ENCODE measurements at places on chromosomes 16 and 17. TPM values are rescaled to one million over a fixed set of nuclear protein-coding genes. Genes with fewer than 3 reads are reported as not detected.

Gene ACSM2A
- total RNA-seq = 0.13 TPM

Gene KRTAP9-8
- total RNA-seq = not detected

DNA sequence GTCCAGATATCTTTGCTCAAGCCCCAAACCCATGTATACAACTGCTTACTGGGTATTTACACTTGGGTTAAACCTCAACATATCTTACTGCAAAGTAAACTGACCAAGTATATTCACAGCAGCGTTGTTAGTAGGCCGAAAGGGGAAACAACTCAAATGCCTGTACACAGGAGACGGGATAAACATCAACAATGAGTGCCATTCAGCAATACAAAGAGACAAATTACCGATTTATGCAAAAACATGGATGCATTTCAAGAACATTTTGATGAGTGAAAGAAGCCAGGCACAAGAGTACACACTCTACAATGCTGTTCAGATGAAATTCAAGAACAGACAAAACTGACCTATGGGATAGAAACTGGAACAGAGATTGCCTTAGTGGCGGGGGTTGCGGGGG lies 136.3 kb upstream of the CACNG3 start:
- DNase-seq = no peak

GRCh38 chr17:75604034-75604695 lies 16.6 kb downstream of the MYO15B start:
- DNase-seq = no peak

GRCh38 chr16:11009027-11009755 lies 64.8 kb downstream of the CLEC16A start:
- no peak for DNase-seq

DNA sequence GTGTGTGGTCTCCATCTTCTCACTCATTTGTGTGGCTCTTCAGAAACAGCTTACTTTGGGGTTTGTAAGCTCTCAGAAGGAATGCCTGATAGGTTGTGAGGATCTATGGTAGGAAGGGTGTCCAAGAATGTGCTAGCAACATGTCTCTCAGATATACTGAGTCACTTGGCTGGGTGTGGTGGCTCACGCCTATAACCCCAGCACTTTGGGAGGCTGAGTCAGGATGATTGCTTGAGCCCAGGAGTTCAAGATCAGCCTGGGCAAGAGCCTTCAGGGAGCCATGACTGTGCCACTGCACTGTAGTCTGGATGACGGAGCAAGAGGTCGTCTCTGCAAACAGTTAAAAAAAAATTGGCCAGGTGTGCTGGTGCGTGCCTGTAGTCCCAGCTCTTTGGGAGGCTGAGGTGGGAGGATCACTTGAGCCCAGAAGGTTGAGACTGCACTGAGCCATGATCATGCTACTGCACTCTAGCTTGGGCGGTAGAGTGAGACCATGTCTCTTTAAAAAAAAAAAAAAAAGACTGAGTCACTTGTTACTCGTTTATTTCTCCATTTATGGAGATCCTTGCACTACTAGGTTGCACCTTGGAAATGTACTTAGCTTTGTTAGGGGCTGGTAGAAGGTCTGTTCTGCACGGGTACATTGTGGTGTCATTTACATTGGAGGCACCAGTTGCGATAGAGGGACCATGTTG lies 232.0 kb downstream of the SNX29 start:
- DNase-seq = no peak

GRCh38 chr17:17056156-17056539 lies 13.9 kb downstream of the MPRIP start:
- no peak for DNase-seq

GRCh38 chr17:75346906-75347305 lies 57.7 kb upstream of the SLC25A19 start:
- no peak for DNase-seq

- DNase-seq = no peak
These were observed 210.7 kb downstream of the WWOX start for GRCh38 chr16:78310196-78310595.

Gene ABCC11
- not detected for total RNA-seq

Gene TMEM204
- 158 TPM for total RNA-seq

DNA sequence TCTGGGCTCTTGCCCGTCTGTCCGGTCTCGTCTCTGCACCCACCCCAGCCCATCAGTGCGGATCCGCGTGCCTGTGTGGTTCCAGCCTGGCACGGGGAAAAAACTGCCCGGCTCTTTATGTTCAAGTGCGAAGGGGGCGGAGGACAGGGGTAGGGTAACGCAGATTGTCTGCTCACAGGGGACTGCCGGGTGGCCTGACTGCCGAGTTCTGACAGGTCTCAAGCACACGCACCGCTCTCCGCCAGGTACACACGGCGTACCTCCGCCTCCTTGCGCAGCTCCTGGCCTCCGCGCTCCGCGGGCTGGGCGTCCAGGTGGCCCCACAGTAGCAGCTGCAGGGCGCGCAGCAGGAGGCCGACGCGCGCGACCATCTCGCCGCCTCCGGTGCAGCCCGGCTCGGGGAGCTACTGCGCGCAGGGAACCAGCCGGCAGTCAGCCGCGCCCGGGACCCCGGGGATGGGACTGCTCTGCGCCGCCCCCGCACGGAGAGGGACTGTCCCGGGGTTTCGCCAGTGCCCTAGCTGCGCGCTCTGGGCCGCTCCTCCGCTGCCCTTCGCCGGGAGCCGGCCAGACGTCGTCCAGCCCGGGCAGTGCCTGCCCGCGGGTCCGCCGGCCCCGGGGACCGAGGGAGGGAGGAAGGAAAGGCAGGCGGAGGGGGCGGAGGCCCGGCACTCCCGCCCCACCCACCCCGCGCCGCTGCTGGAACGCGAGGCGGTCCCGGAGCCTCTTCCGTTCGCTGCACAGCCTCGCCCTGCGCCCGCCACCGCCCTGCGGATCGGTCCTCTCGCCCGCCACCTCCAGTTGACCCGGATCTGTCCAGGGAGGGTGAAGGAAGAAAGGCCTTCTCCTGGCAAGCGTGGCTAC lies at the start of gene MMP28:
MMP28 (minus strand) TSS at position 635 of the 864 bp plus-strand sequence; CDS start at position 371, 264 bp downstream.
- DNase-seq = peak; percentile 33

DNA sequence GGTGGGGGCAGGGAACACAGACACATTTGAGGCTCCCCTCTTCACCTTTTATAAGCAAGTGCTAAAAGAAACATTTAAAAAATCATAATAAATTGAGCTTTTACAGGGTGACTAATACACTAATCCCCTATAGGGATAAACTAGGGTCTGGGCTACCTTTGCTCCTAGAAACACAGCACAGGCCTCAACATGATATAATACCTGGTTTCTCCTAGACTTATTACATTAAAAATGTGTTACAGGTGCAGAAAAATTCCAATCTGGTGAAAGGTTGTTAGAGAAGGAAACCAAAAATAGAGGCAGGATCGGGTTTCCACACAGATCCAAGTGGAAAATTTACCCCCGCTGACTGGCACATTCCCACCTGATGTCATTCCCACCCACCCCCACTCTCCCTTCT lies 124.7 kb upstream of the NOG start:
- no peak for DNase-seq

GRCh38 chr17:77580531-77581270 lies 377.8 kb upstream of the TNRC6C start:
- DNase-seq = no peak

- DNase-seq = no peak
These were observed 57.5 kb downstream of the CYTH1 start for GRCh38 chr17:78724544-78724943.

- DNase-seq = no peak
These were observed 25.3 kb upstream of the TMEM101 start for GRCh38 chr17:44039829-44040635.

GRCh38 chr16:4016658-4017057 lies 99.6 kb downstream of the ADCY9 start:
- no peak for DNase-seq

GRCh38 chr17:4440690-4441686 lies 7.2 kb downstream of the SPNS3 start:
- no peak for DNase-seq

DNA sequence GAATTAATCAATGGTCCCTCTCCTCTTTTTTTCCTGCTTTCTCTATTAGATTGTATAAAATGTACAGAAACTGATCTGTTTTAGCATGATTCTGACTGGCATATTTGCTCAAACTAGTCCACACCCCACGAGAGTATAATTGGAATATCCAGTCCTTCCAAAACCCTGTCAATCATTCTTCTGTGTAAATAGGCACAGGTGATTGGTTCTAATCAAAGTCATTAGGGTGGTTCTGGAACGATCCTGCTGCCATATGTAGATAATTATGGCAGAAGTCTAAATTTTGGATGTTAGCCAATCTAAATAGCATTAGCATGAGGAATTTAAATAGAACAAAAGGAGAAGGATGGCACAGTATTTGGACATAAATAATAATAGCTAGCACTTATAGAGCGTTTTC lies 165.7 kb downstream of the SHISA6 start:
- no peak for DNase-seq

Gene KIF18B
- 2.3 TPM for total RNA-seq

DNA sequence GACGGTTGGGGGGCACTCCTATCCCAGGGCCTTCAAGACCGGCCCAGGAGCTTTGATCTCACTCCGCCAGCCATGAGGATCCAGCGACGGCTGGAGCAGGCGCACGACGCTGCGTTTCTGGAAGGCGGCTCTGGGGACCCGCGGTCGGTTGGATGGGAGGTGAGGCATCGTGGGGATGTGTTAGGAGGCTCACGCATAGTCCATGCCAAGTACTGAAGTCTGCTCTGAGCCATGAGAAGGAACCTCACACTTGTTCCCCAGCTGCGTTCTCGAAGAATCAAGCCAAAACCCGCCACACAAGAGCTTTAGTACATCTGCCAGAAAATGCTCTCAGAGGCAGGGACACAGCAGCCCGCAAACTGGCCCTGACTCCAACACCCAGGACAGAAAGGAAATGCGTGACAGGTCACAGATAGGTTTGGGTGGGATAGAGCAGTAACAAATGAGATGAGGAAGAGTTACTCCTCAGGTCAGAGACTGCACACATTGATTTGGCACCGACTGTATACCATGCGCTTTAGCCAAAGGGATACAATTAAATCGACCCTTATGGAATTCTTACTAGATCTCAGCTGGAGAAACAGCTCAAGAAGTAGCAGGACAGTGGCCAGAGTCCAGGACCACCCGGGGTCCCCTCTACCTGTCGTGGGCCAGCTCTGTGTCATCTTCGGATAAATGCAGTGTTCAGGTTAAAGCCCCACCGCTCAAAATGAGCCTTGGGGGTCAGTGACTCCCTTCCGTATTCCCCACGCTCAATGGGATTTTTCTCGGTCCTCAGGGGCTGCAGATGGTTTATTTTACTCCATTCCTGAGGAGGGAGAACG lies 6.7 kb upstream of the GSG1L start:
- no peak for DNase-seq

Gene UTS2R
- total RNA-seq = not detected

Gene MYH2
- total RNA-seq = not detected

Gene SEPTIN12
- not detected for total RNA-seq

GRCh38 chr17:2122641-2123302 lies 67.9 kb downstream of the HIC1 start:
- no peak for DNase-seq

GRCh38 chr17:55708175-55708974 lies 14.3 kb downstream of the TMEM100 start:
- DNase-seq = no peak

Gene SLC6A4
- total RNA-seq = 5.8 TPM

GRCh38 chr17:59110973-59111372 lies 4.3 kb upstream of the TRIM37 start:
- DNase-seq = no peak

GRCh38 chr17:36128411-36128978 lies 24.9 kb downstream of the CCL4 start:
- no peak for DNase-seq

DNA sequence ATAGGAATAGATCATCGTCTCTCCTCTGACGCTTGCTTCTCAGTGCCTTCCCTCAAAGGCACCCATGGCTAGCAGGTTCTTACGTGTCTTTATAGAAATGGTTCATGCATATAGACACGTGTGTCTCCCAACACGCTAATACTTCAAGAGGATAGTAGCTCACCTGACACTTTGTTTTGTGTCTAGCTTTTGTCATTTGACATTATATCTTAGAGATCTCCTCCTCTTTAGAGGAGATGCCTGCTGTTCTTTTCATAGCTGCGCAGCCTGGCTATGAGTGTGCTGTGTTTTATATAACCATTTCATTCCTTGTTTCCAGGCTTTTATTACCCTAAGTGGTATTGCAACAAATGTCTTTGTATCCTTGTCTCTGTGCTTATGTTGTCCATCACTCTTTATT lies 411.7 kb downstream of the CPPED1 start:
- no peak for DNase-seq

GRCh38 chr16:20385844-20386832 lies 18.4 kb downstream of the PDILT start:
- DNase-seq = peak; percentile 31

GRCh38 chr17:8384801-8385378 lies 1.9 kb upstream of the RPL26 start:
- DNase-seq = no peak

- DNase-seq = peak; percentile 49
These were observed 458.0 kb upstream of the ASIC2 start for GRCh38 chr17:33750943-33751701.

GRCh38 chr16:53689636-53690035 lies 14.0 kb downstream of the RPGRIP1L start:
- no peak for DNase-seq

Gene RNF43
- not detected for total RNA-seq

DNA sequence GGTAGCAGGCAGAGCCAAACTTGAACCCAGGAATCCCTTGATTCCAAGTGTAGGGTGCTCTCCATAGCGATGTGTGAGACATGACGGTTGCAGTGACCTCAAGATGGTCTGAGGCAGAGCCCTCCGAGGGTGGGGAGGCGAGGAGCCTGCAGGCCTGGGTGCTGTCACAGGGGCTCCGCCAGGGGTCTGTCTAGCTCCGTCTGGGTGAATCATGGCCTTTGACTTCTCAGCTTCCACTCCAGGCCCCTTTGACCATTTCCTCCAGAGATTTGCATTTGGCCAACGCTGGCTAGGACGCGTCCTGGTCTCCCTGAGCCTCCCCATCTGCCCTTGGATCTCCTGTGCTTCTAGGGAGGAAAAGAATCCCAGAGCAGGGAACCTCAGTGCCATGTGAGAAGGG lies 104.6 kb downstream of the RAP1GAP2 start:
- no peak for DNase-seq

- peak; percentile 100 for DNase-seq
These were observed 34.3 kb downstream of the VPS35L start for GRCh38 chr16:19589771-19590302.

Gene TBC1D3H
- not detected for total RNA-seq

DNA sequence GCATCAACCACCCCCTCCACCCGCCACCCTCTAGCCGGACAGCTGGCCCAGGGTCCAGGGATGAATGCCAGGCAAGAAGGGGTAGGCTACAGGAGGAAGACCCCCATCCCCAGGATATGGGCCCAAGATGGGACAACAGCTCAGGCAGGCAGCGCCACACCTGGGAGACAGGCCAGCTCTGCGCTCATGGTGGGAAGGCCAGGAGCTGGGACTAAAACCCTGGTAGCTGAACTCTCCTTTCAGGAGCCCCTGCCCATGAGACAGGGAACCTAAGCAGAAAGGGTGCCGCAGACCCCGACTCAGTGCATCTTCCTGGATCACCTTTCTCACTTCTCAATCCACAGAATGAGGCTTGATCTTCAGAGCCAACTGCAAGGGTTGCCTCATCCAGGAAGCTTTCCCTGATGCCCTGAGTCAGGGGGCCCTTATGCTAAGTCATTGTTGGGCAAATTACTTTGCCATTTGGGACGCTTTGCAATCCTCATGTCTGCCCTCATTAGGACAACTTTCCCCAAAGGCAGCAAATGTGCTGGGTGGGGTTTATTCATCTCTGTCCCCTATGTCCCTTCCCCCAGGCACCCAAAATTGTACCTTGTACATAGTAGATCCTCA lies 9.0 kb downstream of the ZDHHC1 start:
- DNase-seq = no peak

Data from dermis microvascular lymphatic vessel endothelial cell (primary cell).